Umbilical cord (tissue), 2 donors: ENCODE measurements at places on chromosomes 7 and 10. TPM values are rescaled to one million over a fixed set of nuclear protein-coding genes. Genes with fewer than 3 reads are reported as not detected.

SMARCD3 gene
- total RNA-seq, result 59.0 TPM

CACUL1 gene
- total RNA-seq, result 38.8 TPM

SKAP2 gene
- total RNA-seq, result 12.0 TPM

SVOPL gene
- total RNA-seq, result 2.4 TPM

SPDYE2 gene
- 2.6 TPM for total RNA-seq
